ENCODE measurements at places on chromosomes 12 and 14.

DNA sequence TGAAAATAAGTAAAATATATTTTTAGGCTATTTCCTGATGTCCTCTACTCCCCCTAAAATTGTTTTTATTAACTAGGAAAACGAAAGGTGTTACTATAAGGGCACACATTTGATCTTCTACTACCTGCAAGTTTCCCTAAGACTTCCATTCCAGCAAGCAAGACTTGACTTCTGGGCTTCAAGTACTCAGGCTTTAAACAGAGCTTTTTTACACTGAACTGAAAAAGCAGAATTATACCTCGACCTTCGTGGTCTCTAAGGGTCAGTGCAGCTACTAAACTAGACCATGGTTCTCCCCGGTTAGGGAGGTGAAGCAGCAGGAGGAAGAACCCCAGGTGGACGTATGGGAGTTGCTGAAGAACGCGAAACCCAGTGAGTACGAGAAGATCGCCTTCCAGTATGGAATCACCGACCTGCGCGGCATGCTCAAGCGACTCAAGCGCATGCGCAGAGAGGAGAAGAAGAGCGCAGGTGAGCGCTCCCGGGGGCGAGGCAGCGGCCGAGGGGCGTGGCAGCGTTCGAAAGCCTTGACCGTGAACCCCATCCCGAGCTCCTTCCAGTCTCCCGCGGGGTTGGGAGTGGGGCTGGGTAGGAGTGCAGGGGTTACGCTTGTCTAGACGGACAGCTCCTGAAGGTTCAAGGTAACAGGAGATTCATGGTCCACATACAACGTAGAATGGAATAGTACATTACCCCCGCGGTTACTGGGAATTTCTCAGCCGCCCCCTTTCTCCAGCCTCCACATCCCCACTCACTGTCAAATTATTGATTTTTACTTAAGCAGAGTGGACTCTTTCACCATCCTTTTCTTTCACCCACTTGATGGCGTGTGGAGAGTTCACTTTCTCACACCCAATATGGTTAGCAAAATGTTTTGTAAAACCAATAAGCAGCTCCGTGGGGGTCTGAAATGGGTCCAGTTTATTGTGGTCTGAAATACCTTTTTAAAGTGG, 47.6 kb downstream of the MYBPC1 start:
- no peak for DNase-seq

DNA sequence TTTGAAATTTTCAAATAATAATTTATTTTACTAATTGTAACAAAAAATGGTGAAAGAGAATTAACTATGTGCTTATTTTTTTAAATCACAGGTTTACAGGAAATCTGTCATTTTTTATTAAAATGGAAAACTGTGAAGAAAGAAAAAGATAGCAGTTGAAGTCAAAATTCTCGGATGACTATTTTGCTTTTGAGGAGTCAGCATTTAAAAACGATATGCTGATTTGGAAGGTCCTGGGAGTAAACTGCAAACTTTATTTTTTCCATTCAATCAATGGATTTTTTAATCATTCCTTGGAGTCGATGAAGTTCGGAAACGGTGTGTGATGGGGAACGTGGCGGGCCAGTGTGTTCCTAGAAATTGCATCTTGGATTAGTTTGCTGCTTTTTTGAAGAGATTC, 258.9 kb upstream of the NAV3 start:
- no peak for DNase-seq

GRCh38 chr12:51323966-51324895, at the start of gene BIN2:
TSS of gene BIN2 (minus strand) at chr12:51324174. CDS start at chr12:51324102, 72 bp downstream.
- no peak for DNase-seq

- DNase-seq = no peak
These were observed 417.5 kb downstream of the LRIG3 start for GRCh38 chr12:58502841-58503240.

GRCh38 chr14:20986811-20987210, 3.0 kb upstream of the METTL17 start:
- no peak for DNase-seq

Measured in NCI-H1436 treated with DMSO at 0.1 percent for 48 hours (cell line).